ENCODE measurements at places on chromosomes 12 and 14.

- no peak for DNase-seq
Observed at GRCh38 chr12:27434673-27435565, 11.6 kb upstream of the SMCO2 start.

GRCh38 chr14:106346534-106347290 is 820.3 kb downstream of the TMEM121 start:
- no peak for DNase-seq

- no peak for DNase-seq
Observed at GRCh38 chr12:109729371-109729781, 15.8 kb downstream of the FAM222A start.

DNA sequence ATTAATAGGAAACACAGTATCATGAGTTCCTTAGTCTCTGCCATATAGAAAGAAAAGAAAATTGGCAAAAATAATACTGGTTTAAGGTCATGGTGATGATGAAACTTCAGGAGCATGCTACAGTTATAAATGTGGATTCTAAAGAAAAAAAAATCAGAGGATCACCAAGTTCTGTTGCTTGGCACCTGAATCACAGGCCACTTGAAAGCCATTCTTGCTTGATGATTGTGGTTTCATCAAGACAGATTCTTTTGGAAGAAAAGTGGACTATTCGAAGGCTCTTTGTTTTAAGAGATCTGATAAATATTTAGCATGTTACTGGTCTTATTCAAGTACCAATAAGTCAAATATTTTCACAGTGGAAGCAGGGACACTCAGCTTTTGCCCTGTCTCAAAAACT is 148.9 kb downstream of the SAMD4A start:
- DNase-seq = no peak

GRCh38 chr14:94079891-94080620 is 946 bp downstream of the DDX24 start:
- DNase-seq = no peak

- DNase-seq = no peak
Observed at GRCh38 chr14:56423544-56423943, 156.1 kb upstream of the TMEM260 start.

GRCh38 chr12:52921488-52922165 is 16.8 kb upstream of the KRT8 start:
- no peak for DNase-seq

DNA sequence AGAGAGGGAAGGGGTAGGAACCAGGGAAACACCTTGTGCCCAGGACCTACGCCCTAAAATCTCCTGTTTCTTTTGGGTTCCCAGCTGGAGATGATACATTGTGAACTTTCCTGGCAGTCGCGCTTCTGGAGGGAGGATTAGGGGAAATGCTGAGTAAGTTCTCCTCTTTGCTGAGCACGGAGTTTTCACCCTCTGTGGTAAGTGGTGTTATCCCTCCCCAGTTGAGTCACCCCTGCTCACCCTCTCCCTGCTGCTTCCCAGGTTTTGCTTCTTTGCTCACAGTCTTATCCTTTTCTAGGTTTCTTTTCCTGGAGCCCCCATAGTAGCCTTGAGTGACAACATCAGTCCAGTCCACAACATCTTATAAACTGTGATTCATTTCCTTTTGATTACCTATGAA is 789.1 kb downstream of the TMEM121 start:
- no peak for DNase-seq

DNA sequence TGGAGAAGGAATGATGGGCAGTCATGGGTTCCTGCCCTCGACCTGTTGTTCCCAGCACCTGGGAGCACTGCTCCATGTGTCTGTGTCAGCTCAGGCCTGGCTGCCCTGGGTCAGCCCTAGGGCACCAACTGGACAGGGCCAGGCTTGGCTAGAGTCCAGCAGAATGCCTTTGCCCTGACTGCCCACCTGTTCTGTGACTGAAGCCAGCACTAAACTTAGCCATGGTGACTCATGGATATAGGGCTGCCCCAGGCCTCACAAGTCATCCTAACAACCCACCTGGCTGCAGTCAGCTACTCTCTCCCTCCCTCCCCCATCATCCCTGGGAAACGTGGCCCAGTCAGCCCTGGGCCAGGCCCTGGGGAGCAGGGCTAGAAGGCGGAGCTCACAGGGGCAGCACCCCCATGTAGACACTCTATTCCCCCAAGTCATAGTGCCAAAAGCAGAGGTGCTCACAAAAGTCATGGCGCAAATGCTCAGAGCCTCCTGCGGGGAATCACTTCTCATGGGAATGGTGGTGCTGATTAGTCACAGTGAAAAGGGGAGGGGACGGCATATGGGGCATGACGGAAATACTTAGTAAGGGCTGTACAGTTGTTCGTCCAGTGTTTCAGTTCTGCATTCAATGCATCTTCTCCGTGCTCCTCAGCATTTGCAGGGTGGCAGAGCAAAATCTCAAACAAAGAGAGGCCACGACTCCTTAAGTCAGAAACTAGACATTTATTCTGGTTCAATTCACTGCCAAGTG is 52.0 kb upstream of the NTF3 start:
- no peak for DNase-seq
